ENCODE measurements at places on chromosomes 16 and 17. TPM values are rescaled to one million over a fixed set of nuclear protein-coding genes. Genes with fewer than 3 reads are reported as not detected.

The PABPN1L gene
- total RNA-seq: not detected

- DNase-seq: no peak
Measured at GRCh38 chr17:4116516-4116915, 26.3 kb downstream of the ZZEF1 start.

- DNase-seq: no peak
Measured at GRCh38 chr17:37826497-37827430, 81.9 kb upstream of the HNF1B start.

DNA sequence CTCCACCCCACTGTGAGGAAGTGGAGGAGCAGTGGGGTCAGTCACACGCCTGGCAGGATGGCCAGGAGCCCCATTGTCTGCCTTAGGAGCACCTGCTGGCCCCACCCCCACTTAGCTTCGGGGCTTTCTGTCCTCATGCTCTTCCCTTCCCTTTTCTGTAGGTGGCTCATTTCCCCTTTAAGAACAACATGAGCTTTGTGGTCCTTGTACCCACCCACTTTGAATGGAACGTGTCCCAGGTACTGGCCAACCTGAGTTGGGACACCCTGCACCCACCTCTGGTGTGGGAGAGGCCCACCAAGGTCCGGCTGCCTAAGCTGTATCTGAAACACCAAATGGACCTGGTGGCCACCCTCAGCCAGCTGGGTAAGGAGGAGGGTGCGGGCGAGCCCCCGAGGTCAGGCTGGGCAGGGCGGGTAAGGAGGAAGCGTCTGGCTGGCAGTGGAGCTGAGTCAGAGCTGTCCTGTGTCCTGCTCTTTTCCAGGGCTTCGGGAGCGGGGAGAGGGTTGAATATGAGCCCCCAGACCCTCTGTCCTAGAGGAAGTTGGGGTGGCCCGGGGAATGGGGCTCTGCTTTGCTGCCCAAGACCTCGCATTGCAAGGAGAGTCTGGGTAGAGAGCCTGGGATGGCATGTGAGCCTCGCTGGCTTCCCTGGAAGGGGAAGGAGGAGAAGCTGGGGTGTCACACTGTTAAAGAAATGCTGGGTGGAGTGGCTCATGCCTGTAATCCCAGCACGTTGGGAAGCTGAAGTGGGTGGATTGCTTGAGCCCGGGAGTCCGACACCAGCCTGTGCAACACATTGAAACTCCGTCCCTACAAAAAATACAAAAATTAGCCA lies 9.2 kb upstream of the SERPINF1 start:
- no peak for DNase-seq

The CLEC19A gene
- total RNA-seq: not detected

The TUBG2 gene
- total RNA-seq: 9.2 TPM
